ENCODE measurements at places on chromosomes 6 and 20.

- no peak for DNase-seq
Observed at GRCh38 chr20:934186-934840, 18.2 kb upstream of the ANGPT4 start.

DNA sequence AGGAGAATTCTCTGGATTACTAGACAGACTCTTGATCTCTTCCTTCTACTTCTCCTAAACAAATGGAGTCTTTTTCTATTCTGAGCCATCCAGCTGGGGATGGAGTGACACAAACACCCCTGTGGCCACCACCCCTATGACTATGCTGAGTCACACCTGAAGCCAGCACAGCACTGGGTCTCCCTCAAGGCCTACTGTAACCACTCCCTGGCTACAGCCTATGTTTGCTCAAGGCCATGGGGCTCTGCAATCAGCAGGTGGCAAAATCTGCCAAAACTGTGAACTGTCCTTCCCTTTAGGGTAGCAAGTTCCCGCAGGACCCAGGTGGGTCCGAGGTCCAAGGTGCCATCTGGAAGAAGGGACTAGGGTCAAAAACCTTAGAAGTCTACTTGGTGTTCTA, 132.3 kb downstream of the TINAG start:
- no peak for DNase-seq

GRCh38 chr6:89749918-89750317, 69.7 kb downstream of the MDN1 start:
- DNase-seq = no peak

DNA sequence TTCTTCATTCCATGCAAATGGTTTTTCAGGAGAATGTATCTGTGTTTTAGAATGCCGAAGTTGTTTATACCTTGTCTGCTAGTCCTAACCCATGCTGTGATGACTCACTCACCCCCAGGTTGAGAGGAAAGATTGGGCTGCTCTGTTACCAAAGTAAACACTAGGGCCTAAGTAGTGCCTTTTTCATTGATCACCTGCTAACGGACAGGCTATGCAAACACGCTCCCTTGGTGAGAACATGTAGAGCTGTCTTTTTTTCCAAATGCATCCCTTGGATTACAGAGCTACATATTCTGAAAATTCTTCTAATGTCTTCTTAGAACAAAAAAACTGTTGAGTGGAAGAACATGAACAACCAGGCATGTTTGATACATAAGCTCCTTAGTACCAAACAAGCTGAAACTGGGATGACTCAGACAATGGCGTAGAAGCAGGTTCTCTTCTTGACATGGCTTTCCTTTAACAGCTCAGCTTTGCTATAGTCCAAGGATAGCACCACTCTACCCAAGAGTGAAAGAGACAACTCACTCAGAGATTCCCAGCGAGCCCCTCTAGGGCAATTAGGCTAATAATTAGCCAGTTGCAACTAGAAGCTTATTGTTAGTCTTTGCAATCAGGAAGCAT, 20.5 kb downstream of the PERP start:
- DNase-seq = no peak

DNA sequence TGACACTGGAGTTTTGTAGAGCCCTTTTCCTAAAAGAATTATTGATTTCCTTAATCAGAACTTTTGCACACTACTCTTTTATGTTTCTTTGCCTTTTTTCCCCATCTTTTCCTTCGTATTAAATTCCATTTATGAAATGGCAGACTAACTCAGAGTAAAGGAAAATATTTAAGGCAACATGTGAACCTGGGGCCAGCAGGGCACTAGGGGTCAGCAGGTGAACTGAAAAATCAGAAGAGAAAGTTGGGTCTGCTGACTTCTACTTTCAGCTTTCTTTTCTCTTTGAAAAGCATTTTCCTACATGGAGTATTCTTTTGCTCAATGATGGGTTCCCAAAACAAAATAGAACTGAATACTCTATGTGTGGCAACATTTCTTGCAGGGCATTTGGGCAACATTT, 226.6 kb upstream of the EXOC2 start:
- DNase-seq = no peak

DNA sequence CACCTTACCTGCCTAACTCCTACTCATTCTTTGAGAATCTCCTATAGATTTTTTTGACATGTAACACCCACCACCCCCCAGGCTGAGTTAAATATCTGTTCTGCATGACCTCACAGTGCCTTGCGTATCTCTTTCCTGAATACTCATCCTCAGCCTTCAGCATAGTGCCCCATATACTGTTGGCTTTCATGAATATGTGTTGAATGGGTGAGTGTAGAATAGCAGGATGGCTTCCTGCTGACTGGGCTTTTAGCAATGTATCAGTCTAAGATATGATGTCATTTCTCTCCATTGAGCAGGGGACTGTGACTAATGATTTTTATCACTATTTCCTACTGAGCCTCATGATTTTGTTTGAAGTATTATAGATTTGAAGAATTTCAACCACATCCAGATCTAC, 361.6 kb upstream of the MARCKS start:
- DNase-seq = no peak

DNA sequence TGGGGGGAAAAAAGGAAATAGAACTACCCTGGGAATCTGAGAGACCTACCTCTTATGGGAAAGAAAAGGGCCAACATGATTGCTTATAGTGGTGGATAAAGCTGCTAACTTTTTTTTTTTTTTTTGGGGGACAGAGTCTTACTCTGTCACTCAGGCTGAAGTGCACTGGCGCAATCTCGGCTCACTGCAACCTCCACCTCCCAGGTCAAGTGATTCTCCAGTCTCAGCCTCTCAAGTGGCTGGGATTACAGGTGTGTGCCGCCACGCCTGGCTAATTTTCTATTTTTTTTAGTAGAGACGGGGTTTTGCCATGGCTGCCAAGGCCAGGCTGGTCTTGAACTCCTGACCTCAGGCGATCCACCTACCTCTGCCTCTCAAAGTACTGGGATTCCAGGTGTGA, 39.5 kb upstream of the TBC1D22B start:
- DNase-seq = no peak

GRCh38 chr20:17939622-17940223, 28.9 kb downstream of the SNX5 start:
- no peak for DNase-seq

GRCh38 chr20:63539092-63539430, 1.9 kb upstream of the PTK6 start:
- no peak for DNase-seq

DNA sequence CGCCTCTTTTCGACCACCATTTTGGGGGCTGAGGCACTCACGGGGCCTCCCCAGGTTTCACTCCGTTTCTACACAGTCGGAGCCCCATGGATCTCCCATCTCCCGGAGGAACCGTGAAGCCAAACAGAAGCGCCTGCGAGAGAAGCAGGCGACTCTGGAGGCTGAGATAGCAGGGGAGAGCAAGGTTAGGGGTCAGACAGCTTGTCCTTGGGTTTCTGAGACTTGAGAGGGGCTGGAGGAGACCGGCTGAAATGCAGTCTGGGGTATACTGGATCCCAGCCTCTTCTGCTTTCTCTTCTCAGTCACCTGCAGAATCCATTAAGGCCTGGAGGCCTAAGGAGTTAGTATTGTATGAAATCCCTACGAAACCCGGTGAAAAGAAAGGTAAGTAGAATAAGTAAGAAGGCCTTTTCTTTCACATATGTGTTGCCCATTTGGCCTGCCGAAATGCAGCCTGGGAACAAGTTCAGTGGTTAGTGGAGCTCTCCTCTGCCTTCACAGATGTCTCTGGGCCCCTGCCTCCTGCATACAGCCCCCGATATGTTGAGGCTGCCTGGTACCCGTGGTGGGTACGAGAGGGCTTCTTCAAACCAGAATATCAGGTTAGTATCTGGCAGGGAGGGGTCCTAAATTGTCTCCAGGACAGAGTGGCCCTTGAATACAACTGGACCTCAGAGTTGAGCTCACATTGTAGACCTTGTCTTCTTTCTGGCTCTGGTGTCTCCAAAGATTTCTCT, 984 bp downstream of the VARS2 start:
- DNase-seq = peak; percentile 34

DNA sequence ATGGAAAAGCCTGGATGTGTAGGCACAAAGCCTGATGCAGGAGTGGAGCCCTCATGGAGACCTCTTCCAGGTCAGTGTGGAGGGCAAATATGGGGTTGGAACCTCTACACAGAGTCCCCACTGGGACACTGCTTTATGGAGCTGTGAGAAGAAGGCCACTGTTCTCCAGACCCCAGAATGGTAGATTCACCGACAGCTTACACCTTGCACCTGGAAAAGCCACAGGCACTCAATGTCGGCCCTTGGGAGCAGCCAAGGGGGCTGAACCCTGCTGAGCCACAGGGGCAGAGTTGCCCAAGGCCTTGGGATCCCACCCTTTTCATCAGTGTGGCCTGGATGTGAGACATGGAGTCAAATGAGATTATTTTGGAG, 24.9 kb downstream of the NCR2 start:
- DNase-seq = no peak

GRCh38 chr6:164996838-164997237, 312.6 kb downstream of the C6orf118 start:
- DNase-seq = no peak

DNA sequence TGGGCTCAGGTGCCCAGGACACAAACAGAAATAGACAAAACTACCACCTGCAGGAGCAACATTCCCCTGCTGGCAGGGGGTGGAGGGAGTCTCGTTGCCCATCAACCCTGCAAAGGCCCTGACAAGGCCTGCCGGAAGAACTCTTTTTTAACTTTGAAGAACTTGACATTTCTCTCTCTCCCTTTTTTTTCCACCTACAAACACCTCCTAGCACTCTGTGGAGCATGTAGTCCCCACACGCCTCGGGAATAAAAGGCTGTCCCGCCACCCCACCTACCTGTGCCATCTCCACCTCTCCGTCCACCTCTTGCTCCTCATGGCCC, 54.8 kb downstream of the GNAS-AS1 start:
- no peak for DNase-seq

DNA sequence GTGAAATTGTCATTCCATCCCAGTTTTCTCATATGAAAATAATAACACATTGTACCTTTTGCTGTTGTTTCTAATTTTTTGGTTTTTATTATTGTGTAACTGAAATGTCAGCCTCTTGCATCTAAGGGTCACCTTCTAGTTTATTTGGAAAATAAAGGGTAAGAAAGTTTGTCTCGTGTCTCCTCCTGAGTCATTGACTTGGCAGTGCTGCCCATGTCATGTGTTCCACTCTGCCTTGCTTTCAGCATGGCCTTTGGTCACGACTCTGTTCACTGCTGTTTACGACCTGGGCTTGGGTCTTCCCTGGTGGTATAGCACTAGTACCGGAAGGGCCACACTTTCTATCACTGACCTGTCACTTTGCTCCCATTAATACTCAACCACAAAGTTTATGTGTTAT, 171.4 kb upstream of the RSPO3 start:
- DNase-seq = no peak

GRCh38 chr6:150592377-150592995, 7.2 kb upstream of the PLEKHG1 start:
- no peak for DNase-seq

GRCh38 chr6:7042056-7042653, 65.6 kb upstream of the RREB1 start:
- no peak for DNase-seq

DNA sequence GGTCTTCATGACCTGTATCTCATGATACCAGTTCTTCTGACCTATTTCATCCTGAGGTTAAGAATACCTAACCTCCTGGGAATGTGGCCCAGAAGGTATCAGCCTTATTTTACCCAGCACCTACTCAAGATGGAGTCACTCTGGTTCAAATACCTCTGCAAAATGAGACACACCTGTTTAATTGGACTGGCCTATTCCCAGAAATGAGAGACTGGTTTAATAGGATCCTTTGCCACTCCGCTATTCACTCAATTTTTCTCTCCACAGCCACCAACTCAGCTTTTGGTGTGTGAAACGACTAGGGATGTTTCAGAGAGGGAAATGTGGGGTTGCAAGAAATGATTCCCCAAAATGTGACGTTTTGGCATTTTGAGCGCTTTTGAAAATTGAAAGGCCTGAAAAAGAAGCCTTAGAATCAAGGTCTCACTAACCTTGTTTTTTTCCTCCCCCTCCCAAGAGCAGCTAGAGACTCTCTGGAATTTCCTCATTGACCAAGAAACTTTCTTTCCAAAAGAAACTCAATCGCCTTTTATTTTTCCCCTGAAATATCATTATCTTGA, 45.5 kb upstream of the RNGTT start:
- no peak for DNase-seq

DNA sequence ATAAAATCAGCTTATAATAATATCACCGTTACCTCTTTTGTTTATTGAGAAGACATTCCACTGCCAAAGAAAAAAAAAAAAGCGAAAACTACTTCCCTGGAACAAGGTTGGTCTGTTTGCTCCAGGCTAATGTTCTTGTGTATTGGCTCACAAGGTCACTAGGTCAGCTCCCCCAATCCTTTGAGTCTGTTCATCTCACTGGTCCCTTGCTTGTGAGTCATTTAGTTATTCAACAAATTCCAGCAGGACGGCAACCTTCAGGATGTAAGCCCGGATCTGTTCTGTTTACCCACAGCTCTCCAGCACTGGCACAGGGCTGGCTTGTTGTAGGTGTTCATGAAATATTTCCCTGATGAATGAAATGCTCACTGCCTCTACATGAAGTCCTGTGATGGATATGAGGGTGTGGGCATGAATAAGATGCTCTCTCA, 3.3 kb downstream of the ARHGAP40 start:
- no peak for DNase-seq

DNA sequence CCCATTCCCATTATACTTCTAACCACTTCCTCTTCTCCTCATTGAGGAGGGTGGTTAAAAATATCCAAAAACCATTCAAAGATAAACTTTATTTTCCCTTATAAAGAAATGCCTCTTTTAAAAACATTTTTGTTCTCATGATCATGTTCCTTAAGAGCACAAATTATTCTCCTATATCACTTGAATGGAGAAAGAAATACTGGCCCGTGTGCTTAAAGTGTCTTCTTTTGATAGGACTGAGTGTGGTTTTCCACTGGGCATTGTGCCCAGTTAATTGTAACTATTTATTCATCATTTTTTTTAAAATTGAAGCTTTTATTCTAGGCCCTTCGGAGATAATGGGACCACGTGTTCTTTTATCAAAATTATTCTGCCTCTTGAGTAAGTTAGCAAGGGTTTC, 871.5 kb downstream of the QKI start:
- no peak for DNase-seq

DNA sequence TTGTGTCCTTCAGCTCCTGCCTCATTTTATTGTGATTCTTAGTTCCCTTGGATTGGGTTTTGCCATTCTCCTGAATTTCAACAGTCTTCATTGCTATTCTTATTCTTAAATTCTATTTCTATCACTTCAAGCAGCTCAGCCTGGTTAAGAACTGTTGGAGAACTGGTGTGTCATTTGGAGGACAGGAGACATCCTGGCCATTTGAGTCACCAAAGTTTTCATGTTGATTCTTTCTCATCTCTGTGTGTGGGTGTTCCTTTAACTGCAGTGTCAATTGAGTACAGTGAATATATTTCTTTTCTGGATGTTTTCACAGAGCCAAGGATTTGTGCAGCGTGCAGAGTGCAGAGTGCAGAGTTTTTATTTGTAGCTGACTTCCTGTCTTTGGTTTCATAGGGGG, 33.5 kb upstream of the TFB1M start:
- no peak for DNase-seq

GRCh38 chr6:68126089-68126749, 508.9 kb upstream of the ADGRB3 start:
- no peak for DNase-seq
